ENCODE measurements at places on chromosomes 6 and 20.

DNA sequence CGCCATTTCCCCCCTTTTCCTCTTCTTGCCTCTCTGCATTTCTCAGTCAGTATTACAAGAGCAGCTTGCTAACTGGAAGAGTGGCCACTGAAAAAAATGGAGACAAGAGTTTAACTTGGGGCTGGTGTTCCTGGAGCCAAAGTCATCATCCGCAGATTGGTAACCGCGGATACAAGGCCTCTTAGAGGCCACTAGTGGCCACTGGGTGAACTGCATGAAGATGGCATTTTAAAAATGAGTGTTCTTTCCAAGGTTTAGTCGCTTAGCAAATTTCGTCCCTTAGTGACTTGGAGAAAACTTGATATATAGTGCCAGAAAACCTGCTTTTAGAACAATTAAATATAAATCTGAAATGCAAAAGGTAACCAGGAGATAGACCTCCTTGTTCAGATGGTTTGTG is 4.8 kb downstream of the F13A1 start:
- peaks cover 10% of the 10 kb centered on the region for H3K27me3 ChIP-seq
- no peak overlapping the region for H3K4me3 ChIP-seq
- DNase-seq, result peak; percentile 62
- no peak overlapping the region for H3K27ac ChIP-seq

DNA sequence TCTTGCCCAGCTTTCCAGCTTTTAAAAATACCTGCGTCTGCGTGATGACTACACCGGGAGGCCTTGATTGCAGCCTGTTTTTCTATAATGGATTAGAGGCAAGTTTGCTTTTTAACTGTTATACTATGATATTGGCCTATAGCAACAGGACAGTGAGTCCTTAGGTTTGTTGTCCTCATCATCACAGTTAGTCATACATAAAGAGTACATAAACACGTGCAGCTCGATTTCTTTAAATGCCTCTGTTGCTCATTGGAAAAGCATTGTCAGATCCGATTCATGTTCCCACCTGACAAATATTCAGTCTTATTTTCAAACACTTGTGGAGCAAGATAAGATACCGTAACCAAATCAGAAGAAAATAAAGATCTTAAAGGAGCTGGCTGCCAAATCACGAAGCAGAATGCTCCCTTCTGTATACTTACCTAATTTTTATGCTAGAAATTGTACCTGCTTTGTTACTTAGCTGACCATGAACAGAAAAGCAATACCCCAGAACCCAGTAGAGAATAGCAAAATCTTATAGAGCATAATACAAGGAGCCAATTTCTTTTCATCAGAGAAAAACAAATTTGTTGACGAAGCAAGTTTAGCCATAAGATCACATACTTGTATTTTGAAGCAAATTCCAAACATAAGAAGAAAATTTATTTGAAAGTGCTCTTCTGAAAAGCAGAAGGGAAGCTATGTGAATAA is 100.4 kb downstream of the TMEM200A start:
- H3K36me3 ChIP-seq, result no peaks in the 10 kb centered on the region
- no peaks in the 10 kb centered on the region for H3K4me1 ChIP-seq
- H3K27me3 ChIP-seq, result no peaks in the 10 kb centered on the region
- no peak overlapping the region for H3K27ac ChIP-seq
- no peak overlapping the region for H3K4me3 ChIP-seq

GRCh38 chr6:130928158-130928912 is 101.1 kb downstream of the SMLR1 start:
- H3K4me1 ChIP-seq, result no peaks in the 10 kb centered on the region
- H3K27ac ChIP-seq, result no peak overlapping the region
- no peaks in the 10 kb centered on the region for H3K36me3 ChIP-seq
- H3K4me3 ChIP-seq, result no peak overlapping the region
- DNase-seq, result no peak

DNA sequence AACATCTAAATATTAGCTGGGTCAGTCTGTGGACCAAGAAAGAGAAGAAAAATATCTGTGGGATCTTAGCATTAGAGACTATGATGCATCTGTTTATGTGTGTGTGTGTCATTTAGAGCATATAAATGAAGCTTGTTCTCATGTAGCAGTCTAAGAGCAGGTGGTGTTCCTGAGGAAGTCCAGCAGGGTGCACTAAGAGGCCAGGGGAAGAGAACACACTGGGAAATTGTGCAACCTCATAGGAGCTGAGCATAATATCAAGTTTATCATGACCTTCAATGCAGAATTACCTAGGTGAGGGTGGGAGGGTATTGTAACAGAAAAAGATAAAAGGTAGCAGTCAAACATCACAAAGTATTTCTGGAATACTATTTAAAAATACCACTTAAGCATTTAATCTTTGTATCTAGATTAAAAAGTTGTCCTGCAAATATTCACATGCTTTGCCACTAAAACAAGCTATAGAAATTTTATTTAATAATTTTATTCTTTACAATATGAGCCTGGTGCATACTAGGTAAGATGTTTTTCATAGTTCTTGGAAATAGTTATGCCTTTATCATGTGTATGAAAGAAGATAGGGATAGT is 80.5 kb downstream of the SMPDL3A start:
- H3K36me3 ChIP-seq, result no peaks in the 10 kb centered on the region
- no peaks in the 10 kb centered on the region for H3K4me1 ChIP-seq
- H3K4me3 ChIP-seq, result no peak overlapping the region
- H3K27ac ChIP-seq, result no peak overlapping the region
- no peaks in the 10 kb centered on the region for H3K27me3 ChIP-seq
- DNase-seq, result peak; percentile 29

DNA sequence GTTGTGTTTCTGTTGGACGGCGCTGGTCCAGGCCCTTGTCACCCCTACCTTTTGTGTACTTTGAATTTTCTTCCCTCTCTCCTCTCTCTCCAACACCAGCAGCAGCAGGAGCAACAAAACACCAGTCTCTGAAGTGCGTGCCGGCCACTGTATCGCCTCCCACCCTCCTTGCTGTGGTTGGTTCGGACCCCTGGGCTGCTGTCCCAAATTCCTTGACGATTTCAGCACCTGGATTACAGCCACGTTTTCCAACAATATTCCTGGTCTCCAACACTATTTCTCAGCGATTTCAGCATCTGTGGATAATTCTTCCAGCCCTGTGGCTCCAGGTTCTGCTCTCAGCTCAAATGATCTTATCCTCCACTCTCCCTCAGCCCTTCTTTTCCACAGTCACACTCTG is 11.8 kb downstream of the MAS1 start:
- H3K27me3 ChIP-seq, result peaks cover 76% of the 10 kb centered on the region
- DNase-seq, result no peak
- H3K4me1 ChIP-seq, result no peaks in the 10 kb centered on the region
- no peak overlapping the region for H3K27ac ChIP-seq
- H3K4me3 ChIP-seq, result no peak overlapping the region
- no peaks in the 10 kb centered on the region for H3K36me3 ChIP-seq

GRCh38 chr6:107292715-107293271 is 166.6 kb downstream of the PDSS2 start:
- H3K4me1 ChIP-seq, result peaks cover 8% of the 10 kb centered on the region
- H3K27ac ChIP-seq, result no peak overlapping the region
- no peak overlapping the region for H3K4me3 ChIP-seq

GRCh38 chr20:9516234-9516871 is 2.0 kb downstream of the LAMP5 start:
- no peaks in the 10 kb centered on the region for H3K36me3 ChIP-seq
- H3K27me3 ChIP-seq, result no peaks in the 10 kb centered on the region
- no peak overlapping the region for H3K4me3 ChIP-seq
- H3K4me1 ChIP-seq, result no peaks in the 10 kb centered on the region
- no peak overlapping the region for H3K27ac ChIP-seq

GRCh38 chr6:85390105-85390728 is 59.7 kb upstream of the NT5E start:
- H3K27ac ChIP-seq, result no peak overlapping the region
- H3K4me1 ChIP-seq, result no peaks in the 10 kb centered on the region
- no peak overlapping the region for H3K4me3 ChIP-seq
- peaks cover 4% of the 10 kb centered on the region for H3K27me3 ChIP-seq

DNA sequence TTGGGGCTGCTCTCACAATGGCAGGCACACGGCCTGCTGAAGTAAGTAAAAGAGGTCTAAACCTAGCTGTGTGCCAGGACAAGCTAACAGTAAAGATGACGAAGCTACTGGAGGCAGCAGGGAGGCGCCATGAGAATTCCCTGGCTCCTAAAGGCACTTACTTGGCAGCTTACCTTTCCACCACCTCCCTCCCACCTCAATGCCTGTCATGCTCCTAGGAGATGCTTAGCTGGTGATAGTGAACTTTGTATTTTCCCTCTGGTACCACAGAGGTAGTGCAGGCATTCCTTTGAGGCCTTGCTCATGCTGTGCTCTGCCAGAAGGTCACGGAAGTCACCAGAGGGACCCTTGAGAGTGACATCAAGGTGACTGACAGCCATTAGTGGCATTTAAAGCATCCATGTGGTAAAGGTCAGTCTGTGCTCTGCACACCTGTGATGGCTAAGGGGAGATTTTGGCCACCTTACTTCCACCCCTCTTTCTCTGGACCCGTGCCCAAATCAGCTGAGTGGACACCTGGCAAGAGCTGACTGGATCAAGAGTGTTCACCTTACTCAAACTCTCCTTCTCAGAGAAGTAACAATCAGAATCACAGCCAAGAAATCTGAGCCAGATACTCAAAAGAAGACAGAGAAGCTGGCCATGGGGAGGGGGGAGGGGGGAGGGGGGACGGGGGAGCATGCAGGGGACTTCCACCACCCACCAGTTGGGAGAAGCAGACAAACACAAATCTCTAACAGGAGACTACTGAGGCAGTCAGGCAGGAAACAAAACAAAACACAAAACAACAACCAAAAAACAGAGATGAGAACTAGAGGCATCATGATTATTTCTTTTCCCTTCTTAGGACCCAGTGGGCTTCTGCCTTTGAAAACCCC is 2.9 kb downstream of the FKBP1A start:
- no peak overlapping the region for H3K4me3 ChIP-seq
- H3K4me1 ChIP-seq, result peaks cover 23% of the 10 kb centered on the region
- H3K27me3 ChIP-seq, result no peaks in the 10 kb centered on the region
- no peak overlapping the region for H3K27ac ChIP-seq
- H3K36me3 ChIP-seq, result peaks cover 47% of the 10 kb centered on the region
- DNase-seq, result no peak

- DNase-seq, result no peak
- H3K4me3 ChIP-seq, result no peak overlapping the region
- H3K4me1 ChIP-seq, result no peaks in the 10 kb centered on the region
- H3K36me3 ChIP-seq, result no peaks in the 10 kb centered on the region
Measured at GRCh38 chr6:144993870-144994269, 708.7 kb downstream of the UTRN start.

GRCh38 chr6:111591370-111591900 is 14.2 kb downstream of the TRAF3IP2 start:
- peaks cover 9% of the 10 kb centered on the region for H3K36me3 ChIP-seq
- peaks cover 7% of the 10 kb centered on the region for H3K4me1 ChIP-seq
- no peak overlapping the region for H3K4me3 ChIP-seq
- no peaks in the 10 kb centered on the region for H3K27me3 ChIP-seq
- no peak for DNase-seq

- peaks cover 10% of the 10 kb centered on the region for H3K4me1 ChIP-seq
- H3K36me3 ChIP-seq, result no peaks in the 10 kb centered on the region
- no peak overlapping the region for H3K4me3 ChIP-seq
Measured at GRCh38 chr6:44024574-44025219, 102.6 kb downstream of the MRPL14 start.

- peaks cover 56% of the 10 kb centered on the region for H3K4me1 ChIP-seq
- H3K27me3 ChIP-seq, result no peaks in the 10 kb centered on the region
- peak overlapping the region; percentile 99 for H3K27ac ChIP-seq
- H3K36me3 ChIP-seq, result peaks cover 23% of the 10 kb centered on the region
Measured at GRCh38 chr6:31821301-31822035, 6.1 kb upstream of the HSPA1B start.

GRCh38 chr6:3916211-3916610 is 67.0 kb downstream of the FAM50B start:
- no peak for DNase-seq
- no peak overlapping the region for H3K4me3 ChIP-seq
- H3K27me3 ChIP-seq, result no peaks in the 10 kb centered on the region

DNA sequence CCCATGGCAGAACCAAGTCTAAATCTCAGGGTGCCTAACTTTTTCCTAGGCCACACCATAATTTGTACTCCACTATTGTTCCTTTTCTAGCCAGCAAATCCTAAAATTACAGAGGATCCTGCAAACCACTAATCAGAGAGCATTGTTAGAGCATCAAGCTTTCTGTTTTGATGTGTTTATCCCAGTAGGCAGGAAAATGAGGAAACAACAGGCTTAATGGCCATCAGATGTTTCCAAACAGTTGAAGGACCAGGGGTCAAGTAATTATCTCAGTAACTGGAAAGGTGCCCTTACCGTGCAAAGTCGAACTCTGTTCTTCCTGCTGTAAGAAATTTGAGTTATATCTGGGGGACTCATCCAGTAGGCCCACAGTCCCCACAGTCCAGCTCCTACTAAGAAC is 58.7 kb downstream of the RALY start:
- H3K27ac ChIP-seq, result no peak overlapping the region
- H3K27me3 ChIP-seq, result no peaks in the 10 kb centered on the region
- H3K4me3 ChIP-seq, result no peak overlapping the region
- H3K36me3 ChIP-seq, result peaks cover 3% of the 10 kb centered on the region

DNA sequence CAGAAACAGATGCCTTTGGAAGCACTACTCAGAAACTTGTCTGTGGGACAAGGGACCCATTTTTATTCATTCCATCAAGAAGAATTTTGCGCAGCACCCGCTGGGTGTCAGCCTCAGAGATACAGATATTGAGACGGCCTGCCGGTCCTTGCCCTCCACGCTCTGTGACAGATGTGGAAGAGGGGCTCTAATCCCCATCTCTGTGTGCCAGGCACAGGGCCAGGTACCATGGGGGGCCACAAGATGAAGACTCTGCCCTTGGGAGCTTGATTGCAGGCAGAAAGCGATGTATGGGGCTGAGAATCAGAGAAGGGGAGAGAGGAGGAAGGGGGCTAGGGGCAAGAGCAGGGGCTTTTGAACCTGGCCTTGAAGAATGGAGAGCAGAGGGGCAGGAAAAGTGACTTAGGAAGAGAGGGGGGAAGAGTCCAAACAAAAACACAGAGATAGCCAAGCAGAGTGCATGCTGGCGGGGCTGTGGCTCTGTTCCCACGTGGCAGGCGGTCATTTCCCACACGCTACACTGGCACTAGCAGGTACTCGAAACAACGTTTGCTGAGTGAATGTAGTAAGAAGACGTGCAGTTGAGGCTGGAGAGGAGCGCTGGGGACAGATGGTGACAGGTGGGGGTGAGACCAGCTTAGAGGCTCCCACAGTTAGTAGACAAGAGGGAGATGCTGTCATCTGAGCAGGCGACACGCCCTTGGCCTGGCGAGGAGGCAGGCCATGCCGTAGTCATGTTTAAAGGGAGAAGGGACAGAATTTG is 170.3 kb upstream of the SNX9 start:
- H3K27me3 ChIP-seq, result no peaks in the 10 kb centered on the region
- no peaks in the 10 kb centered on the region for H3K4me1 ChIP-seq
- H3K27ac ChIP-seq, result no peak overlapping the region
- no peak overlapping the region for H3K4me3 ChIP-seq

GRCh38 chr6:52312461-52312860 is 27.9 kb upstream of the MCM3 start:
- H3K27ac ChIP-seq, result no peak overlapping the region
- H3K36me3 ChIP-seq, result no peaks in the 10 kb centered on the region
- no peak overlapping the region for H3K4me3 ChIP-seq
- no peaks in the 10 kb centered on the region for H3K27me3 ChIP-seq
- peaks cover 2% of the 10 kb centered on the region for H3K4me1 ChIP-seq
- DNase-seq, result no peak
